ENCODE measurements at places on chromosomes 7 and 10.

DNA sequence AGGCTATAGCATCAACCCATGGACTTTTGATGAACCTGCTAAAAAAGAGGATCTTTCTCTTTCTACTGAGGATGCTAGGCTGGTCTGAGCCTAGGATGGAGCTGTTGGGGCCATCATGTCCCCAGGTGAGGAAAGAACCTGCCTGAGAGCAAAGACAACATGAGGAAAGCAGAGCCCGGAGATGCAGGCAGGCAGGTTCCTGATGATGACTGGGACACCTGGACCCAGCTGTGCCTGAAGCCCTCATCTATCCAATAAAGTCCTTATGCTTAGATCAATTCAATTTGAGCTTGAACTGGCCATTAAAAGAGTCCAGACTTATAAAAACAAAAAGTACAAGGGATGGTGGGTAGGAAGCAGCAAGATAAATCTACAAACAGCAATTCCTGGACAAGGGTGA is 48.9 kb downstream of the KIFBP start:
- no peak for DNase-seq

- DNase-seq = no peak
These were observed 758.6 kb upstream of the IGFBP3 start for GRCh38 chr7:46679671-46680070.

GRCh38 chr7:7537711-7538110 is 2.0 kb upstream of the COL28A1 start:
- DNase-seq = no peak

GRCh38 chr10:22029445-22030236 is 26.1 kb upstream of the DNAJC1 start:
- DNase-seq = no peak

DNA sequence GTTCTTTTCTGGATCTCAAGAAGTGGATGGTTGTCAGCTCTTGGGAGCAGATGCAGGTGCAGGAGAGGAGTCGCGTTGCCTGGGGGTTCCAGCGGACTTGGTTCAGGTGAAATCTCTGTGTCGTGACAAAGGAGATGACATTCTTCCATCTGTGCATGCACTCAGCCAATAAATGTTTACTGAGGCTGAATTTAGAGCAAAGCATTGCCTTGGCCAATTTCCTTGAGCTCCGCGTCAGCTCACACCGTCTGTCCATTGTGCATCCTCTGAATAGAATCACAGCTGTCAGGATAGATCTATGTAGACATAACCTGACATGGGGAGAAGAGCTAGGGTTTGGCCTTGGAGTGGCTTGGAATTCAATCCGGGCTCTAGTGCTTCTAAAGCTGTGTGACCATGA is 343.7 kb downstream of the GLRX3 start:
- DNase-seq = no peak

DNA sequence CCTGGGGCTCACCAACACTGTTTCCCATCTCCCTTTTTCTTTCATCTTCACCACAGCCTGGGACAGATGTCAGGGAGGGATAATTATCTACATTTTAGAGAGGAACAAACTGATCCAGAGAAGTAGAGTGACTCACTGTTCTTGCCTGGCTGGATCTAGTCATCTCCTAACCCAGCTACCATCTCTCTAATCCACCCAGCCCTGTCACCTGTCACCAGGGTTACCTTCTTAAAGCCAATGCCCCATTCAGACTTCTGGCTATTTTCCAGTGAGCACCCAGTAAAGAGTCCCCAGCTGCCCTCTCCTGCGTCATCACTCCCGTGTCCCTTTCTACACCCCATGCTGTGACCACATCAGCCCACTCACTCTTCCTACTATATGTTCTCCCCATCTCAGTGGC is 68.4 kb upstream of the DUSP5 start:
- DNase-seq = no peak

GRCh38 chr7:53812135-53812534 is 730.0 kb upstream of the VSTM2A start:
- DNase-seq = no peak

DNA sequence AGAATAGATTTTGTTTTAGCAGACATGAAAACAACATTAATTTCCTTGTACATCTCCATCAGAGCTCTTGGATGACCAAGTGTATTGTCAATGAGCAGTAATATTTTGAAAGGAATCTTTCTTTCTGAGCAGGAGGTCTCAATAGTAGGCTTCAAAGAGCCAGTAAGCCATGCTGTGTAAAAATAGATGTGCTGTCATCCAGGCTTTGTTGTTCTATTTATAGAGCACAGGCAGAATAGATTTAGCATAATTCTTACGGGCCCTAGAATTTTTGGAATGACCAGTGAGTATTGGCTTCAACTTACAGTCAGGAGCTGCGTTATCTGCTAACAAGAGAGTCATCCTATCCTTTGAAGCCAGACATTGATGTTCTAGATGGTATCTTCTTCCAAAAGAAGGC is 19.0 kb downstream of the MINPP1 start:
- no peak for DNase-seq

DNA sequence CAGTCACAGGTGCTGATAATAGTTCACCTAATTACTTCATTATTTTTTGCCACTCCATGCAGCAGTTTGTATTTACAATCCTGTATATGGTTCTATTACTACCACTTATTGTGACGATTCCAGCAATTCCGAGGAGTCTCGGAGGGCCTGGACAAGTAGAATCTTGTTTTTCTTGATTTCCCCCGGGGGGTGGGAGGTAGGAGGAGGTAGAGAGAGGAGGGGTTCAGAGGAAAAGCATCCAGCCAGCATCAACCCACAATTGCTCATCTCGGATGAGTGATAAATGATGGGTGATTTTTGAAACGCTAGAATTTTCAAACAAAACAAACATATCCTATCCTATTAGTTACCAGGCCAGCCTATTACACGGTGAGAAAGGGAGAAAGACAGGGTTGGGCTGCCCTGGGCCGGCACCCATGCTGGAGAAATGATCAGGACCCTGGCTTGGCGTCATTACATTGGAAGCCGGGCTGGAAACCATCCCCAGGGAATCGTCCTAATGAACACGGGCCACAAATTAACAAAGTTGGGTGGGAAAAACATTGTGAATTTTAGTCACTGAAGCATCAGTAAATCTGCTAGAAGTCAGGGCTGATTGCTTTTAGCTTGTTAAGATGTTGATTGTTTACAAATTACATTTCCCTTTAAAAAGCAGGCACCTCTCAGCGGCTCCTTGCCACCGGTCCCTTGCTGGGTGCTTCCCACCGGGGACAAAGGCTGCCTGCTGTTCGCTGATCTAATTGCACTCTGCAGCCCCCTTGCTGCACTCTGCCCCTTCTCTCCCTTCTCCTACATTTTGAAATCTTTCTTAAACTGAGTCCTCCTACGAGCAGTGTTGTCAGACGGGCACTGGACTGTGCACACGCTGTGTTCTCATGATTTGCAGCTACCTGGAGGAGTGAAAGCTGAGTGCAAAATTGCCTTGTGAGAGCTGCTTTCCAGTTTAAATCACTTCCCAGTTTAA is 95.5 kb downstream of the FAM204A start:
- no peak for DNase-seq

DNA sequence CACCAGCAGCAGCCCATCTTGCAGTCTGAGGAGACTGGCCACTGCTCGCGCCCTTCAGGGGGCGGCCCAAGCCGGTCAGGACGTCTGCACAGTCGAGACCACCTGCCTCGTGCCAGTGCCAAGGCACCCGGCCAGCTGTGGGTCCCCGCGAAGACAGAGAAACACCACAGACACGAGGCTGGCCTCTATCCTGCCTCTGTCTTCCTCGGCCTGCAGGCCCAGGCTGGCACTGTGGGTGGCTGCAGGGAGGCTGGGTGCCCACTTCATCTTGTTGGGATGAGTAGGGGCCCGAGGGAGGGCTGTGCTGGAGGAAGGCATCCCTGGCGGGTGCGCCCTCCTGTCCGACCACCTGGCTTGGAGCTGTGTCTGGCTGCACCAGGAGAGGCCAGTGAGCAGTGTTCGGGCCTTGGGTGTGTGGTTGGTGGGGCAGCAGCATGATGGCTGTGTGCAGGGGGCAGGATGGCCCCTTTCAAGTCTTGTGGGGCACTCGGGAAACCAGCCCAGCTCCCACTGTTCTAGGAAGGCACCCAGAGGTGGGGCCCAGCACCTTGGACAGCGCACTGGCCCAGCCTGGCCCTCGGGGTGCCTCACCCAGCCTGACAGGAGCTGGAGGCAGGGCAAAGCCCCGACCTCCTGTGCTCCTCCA is 7.3 kb downstream of the DPYSL4 start:
- no peak for DNase-seq

GRCh38 chr10:22705527-22705926 is 8.9 kb downstream of the PIP4K2A start:
- no peak for DNase-seq

- DNase-seq = no peak
These were observed 46.2 kb downstream of the SMURF1 start for GRCh38 chr7:99097730-99098129.

DNA sequence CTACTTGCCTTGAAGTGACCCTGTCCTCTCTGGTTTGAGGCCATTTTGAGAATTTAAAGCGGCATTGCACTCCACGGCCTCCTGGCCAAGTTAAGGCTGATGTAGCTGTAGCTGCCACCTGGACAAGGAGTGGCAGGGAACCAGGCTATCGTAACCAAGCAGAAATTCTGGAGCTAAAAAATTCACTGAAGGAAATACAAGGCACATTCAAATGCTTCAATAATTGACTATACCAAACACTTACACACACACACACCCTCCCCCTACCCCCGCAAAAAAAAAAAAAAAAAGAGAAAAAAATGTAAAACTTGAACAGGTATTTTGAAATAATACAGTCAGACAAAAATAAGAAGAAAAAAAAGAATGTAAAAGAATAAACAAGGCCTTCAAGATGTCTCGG is 409.0 kb upstream of the SEMA3A start:
- no peak for DNase-seq

DNA sequence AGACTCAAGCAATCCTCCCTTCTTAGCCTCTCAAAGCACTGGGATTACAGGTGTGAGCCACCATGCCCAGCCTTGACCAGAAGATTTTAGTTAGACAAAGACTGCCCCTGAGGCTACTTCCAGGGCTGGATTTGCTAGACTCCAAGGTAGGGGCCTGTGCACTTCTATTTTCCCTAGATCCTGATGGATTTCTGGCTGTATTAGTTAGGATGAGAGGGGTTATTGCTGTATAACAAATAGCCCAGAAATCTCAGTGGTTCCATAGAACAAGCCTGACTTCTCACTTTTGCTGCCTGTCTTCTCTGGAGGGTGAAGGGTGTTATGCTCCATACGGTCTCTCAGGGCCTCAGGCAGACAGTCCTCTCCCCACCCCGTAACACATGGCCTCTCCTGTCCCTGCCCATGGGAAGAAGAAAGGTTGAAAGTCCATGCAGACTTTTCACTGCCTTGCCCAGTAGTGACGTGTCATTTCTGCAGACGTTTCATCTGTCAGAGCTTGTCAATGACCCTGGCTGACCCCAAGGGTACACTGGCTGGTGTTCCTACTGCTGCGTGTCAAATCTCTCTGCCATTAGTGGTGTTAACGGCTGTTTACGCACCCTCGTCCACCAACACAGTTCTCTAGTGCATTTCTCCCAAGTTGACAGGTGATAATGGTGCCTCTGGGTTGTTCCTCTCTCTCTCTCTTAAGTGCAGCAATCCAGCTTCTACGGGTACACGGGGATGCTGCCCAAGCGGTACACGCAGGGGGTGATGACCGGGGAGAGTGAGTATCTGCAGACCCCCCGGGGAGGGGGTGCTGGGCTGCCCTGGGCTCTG is 11.6 kb downstream of the SLC29A4 start:
- DNase-seq = no peak

- no peak for DNase-seq
These were observed 163.2 kb downstream of the AVL9 start for GRCh38 chr7:32658467-32658869.

- no peak for DNase-seq
These were observed 67.8 kb downstream of the TBX20 start for GRCh38 chr7:35185908-35186731.

GRCh38 chr7:98120559-98120958 is 13.9 kb downstream of the LMTK2 start:
- no peak for DNase-seq

GRCh38 chr10:119575991-119576390 is 20.8 kb downstream of the TIAL1 start:
- no peak for DNase-seq

GRCh38 chr10:86661161-86662025 is 6.9 kb upstream of the LDB3 start:
- DNase-seq = no peak

DNA sequence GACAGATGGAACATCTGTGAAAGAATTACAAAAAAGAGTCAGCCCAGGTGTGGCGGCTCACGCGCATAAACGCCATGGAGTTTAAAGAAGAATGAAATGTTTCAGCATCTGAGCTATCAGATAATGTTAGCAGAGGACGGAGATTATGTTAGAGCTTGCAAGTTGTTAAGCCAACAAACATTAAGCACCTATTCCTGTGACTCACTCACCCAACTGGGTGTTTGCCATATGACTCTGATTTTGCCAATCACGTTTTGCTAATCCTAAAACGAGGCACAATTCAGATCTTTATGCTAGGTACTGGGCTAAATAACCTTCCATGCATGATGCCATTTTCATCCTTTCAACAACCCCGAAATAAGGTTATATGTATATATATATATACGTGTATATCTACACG is 29.0 kb upstream of the CCNY start:
- no peak for DNase-seq

DNA sequence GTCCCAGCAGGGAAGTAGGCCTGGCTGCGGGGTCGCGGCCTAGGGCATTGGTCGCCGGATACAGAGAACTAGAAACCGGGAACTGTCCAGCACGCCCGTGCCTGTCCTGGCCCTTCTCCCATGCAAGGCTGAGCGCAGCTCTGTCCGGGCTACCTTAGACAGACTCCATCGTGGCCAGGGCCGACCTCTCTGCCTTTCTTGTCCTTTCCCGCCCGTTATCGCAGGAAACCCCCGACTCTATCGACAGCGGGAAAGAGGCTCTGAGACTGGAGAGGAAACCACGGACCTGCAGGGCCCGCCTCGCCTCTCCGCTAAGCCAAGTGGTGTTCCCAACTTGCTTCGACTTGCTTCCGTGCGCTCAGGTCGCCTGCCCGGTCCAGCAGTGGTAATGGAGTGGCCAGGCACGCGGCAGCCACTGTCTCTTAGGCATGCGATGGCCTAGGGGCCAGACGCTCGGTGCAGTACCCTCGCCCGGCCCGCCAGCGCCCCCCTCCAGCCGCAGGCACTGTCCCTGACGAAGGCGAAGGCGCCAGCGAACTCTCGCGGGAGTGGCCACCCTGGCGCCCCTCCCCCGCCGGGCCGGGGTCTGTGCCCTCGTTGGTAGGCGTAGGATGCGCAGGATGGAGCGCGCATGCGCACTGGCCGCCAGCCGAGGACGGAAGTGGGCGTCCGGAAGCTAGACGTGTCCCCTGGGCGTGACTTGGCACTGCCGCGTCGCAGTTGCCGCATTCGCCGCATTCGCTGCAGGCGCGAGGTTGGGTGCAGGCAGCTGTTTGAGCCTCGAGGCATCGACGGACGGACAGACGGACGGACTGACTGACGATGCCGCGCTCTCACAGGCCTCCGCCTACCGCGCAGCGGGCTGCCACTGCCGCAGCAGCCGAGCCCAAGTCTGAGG is 54.4 kb downstream of the MCMBP start:
- no peak for DNase-seq

GRCh38 chr10:125049216-125049881 is 107.4 kb downstream of the ZRANB1 start:
- no peak for DNase-seq

- DNase-seq = no peak
These were observed 249.8 kb downstream of the ARHGAP12 start for GRCh38 chr10:31678575-31679516.

GRCh38 chr7:77455321-77455720 is 39.2 kb upstream of the GSAP start:
- DNase-seq = no peak
